Muscle of leg (tissue), 16 donors: ENCODE measurements at places on chromosomes 3 and 15. TPM values are rescaled to one million over a fixed set of nuclear protein-coding genes. Genes with fewer than 3 reads are reported as not detected.
A peak's percentile ranks its signal among the peaks of the same experiment; 100 is the strongest.

Gene RBP2
- not detected for total RNA-seq

GRCh38 chr3:6216135-6217026, 644.5 kb upstream of the GRM7 start:
- peak; percentile 1 for DNase-seq

Gene NEK10
- 6.6 TPM for total RNA-seq

GRCh38 chr15:66778716-66779115, 76.7 kb downstream of the SMAD6 start:
- no peak for DNase-seq

DNA sequence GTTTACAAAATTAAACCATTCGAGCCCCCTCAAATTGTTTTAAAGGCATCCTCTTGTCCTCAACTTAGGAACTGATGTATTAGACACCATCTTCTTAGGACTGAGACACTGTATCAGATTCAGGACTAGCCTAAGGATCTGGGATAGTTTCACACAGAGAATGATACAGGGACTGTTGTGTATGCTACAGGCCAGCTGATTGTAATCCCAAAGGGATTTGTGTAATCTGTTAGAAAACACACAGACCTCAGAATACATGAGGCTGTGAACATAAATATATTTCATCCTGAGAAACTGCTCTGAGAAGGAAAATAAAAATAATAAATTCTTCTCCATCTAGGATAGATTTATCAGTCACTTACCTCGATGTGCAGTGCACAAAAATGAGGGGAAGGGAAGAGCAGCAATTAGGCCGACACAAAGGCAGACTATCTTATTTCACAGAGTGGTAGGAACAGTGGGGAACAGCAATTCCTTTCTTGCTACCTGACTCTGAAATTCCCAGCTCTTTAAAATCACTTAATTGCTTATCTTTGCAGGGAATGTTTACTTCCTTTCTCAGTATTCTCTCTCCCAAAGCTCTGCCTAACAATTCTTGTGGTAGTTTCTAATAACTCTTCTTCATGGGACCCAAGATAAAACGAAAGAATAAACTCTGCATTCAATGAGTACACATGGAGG, 322.5 kb downstream of the MAGI1 start:
- peak; percentile 32 for DNase-seq

GRCh38 chr3:33883538-33883950, 85.1 kb downstream of the PDCD6IP start:
- peak; percentile 56 for DNase-seq

DNA sequence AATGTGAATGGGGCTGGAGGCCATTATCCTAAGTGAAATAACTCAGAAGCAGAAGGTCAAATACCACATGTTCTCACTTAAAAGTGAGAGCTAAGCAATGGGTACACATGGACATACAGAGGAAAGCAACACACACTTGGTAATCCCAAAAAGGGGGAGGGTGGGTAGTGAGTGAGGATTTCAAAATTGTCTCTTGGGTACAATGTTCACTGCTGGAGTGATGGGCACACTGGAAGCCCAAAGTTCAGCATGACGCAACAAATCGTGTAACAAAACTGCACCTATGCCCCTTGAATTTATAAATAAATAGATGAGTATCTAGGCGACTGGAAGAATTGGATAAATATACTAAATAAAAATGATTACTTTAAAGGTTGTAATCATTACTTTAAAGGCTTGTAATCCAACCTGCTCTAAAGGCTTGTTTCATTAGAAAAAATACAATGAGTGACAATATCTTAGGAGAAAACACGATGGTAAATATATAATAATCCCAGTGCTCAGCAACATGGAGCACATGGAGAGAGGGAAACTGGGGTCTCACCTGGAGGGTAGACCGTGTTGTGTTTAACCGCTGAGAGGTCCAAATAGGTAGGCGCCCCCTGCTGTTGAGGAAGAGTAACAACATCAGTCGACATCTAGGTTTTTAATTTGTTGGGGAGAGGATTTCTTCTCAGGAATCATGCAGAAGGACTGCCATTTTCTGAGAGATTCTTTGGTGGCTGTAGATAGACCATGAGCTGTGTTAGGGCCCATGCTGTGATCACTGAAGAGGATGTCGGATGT, 78.5 kb upstream of the ROBO1 start:
- no peak for DNase-seq

Gene C3orf85
- total RNA-seq = not detected

Gene RPS17
- total RNA-seq = 5,512 TPM

- peak; percentile 7 for DNase-seq
These were observed 219.9 kb downstream of the NFKBIZ start for GRCh38 chr3:102069211-102069662.

- no peak for DNase-seq
These were observed 113.8 kb upstream of the EPHA6 start for GRCh38 chr3:96700322-96701315.

DNA sequence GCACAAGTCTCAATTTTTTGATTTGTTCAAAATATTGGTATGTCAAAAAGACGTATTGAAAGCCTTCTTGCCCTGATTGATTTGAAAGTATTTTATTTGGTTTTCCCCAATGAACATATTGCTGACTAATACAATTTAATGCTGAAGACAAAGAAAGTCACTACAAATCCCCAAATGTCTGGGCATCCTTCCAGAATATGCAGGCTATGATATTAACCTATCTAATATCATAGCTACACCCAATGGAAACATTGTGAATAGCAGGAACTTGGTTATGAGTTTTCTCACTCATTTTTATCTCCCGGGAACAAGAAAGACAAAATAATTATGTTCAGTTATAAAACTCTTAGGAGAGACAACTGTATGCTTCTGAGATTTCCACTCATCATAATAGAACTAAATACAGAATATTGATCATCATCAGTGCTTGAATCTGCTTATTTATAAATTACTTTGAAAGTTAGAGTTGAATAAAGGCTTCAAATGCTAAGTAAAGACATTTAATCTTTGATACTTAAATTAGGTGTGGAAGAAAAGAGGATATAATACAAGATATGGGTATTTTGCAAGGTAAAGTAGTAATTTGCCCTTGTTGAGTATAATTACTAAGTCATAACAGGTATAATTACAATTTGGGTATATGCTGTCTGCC, 483.9 kb downstream of the RBMS3 start:
- DNase-seq = peak; percentile 98

GRCh38 chr3:192296845-192297244, 430.5 kb downstream of the FGF12 start:
- DNase-seq = no peak

Gene CD200
- total RNA-seq = 7.5 TPM
